Colonic mucosa (tissue), 4 donors: ENCODE measurements at places on chromosomes 6 and 20. TPM values are rescaled to one million over a fixed set of nuclear protein-coding genes. Genes with fewer than 3 reads are reported as not detected.

DNA sequence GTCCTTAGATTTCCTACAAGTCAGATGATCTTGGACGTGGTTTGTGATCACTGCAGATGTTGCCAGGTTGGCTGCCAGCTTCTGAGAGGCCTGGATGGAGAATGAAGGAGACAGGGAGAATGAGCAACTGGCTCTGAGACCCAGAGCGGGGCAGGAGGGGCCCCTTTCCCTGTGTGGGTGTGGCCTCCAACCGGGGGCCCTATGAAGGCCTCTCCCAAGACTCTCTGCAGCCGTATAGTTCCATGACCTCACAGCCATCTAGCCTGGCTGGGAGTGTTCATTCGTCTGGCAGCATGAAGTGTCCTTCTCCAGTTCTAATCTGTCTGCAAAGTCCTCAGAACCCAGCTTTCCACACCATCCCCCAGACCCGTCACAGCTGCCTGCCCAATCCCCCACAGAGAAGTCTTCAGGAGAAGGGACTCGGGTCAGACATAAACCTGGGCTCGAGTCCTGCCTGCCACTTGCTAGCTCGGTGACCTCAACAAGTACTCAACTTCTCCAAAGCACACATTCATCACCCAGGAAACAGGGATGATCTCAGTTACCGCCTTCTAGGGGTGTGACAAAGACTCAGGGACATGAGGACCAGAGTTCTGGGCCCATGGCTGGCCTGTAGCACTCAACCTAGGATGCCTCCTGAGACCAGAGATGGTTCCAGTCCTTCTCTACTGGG lies 122.6 kb downstream of the EDN3 start:
- DNase-seq = no peak

DNA sequence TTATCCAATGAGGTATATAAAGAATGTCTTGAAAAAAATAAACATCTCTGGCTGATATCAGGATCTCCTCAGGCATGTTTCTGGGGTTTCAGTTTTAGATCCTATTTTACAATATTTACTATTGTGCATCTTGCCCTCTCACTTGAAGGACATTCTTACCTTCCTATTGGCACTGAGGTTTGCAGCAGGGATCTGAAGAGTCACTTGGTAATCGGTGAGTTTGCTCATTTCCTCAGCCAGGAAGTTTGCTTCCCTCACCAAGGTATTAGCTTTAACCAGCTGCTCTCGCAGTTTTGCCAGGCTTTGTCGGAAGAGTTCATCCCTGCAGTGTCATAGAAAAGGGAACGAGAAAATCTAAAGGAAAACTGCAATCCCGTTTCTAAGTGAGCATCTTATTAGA lies 101.9 kb upstream of the NUP153 start:
- no peak for DNase-seq

GRCh38 chr20:34713194-34713943 lies 9.2 kb downstream of the TP53INP2 start:
- no peak for DNase-seq

Gene RTF2
- total RNA-seq = 67.3 TPM
